ENCODE measurements at places on chromosomes 3 and 15. TPM values are rescaled to one million over a fixed set of nuclear protein-coding genes. Genes with fewer than 3 reads are reported as not detected.

DNA sequence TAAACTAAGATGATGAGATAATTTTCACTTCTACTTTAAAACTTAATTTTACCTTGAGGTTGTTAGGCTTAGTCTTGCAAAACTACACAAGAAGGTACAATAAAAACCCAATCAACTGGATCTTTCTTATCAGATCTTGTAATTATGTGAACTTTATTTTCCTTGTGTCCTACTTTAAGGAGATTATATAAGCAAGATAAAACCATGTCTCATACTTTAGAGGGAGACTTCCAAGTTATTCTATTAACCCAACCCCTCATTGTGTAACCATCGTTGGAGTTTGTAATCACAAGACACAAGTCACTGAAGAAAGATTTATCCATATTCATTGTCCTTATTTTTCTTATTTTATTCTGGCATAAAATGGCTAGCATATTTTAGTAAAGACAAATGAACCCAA lies 165.6 kb downstream of the SERPINI1 start:
- no peak for DNase-seq

DNA sequence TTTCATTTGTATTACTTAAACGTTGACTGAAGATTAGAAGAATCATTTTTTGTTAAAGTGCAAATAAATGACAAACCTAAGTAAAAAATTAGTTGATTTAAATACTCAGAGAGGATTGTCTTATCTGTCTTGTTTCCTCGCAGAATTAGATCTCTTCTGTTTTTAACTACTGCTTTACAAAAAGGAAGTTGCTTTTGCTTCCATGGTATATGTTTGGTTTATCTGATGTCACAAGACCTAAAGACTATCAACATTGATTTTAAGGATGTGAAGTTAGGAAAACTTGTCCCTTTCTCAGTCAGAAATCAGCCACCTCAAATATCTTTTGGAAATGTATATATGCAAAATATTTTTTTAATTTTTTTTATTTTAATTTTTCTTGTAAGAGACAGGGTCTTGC lies 28.7 kb downstream of the GPR171 start:
- no peak for DNase-seq

GRCh38 chr15:85414037-85414436 lies 33.6 kb downstream of the AKAP13 start:
- no peak for DNase-seq

DNA sequence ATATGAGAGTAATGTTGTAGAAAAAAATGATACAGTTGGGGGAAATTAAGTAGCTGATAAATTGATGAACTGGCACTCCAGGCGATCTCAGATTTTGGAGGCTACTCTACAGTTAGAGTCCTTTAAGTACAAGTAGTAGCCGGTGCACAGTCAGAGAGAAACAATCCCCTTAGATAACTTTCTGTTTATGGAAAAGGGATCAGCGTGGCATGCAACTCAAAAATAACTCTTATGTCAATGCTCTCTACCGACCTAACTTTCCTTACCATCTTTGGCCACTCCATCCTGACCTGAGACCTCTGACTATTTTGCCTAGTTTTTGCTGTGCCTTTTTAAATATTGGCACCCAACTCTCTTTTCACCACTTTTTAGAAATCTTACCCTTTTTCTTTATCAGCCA lies 299.6 kb downstream of the UNC13C start:
- no peak for DNase-seq

DNA sequence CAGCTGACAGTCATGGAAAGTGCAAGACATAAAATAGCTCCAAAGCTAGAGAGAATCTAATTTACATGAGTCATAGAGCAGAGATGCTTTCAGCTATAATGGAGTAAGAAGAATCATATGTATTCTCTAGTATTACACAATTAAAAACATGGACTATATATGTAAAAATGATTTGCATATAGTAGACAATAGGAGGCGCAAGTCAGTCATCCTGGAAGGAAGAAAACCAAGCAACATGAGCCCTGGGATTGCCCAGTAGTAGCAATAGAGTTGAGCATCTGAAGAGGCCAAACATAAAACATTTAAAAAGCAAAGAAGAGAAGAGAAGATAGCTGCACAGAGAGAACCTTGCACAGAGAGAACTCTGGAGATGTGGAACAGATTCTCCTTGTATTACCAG lies 455.0 kb downstream of the EPHA3 start:
- no peak for DNase-seq

Gene IL20RB
- 0.22 TPM for polyA plus RNA-seq

Gene KIF9
- polyA plus RNA-seq = 6.4 TPM

Gene RARB
- polyA plus RNA-seq = not detected

Measured in B cell (primary cell).